ENCODE measurements at places on chromosomes 4 and X. TPM values are rescaled to one million over a fixed set of nuclear protein-coding genes. Genes with fewer than 3 reads are reported as not detected.
A peak's percentile ranks its signal among the peaks of the same experiment; 100 is the strongest.

GRCh38 chr4:3857269-3857926 is 91.2 kb downstream of the ADRA2C start:
- no peak overlapping the region for H3K4me3 ChIP-seq
- DNase-seq = no peak
- no peaks in the 10 kb centered on the region for H3K27me3 ChIP-seq
- no peak overlapping the region for H3K27ac ChIP-seq
- no peaks in the 10 kb centered on the region for H3K4me1 ChIP-seq

The SPARCL1 gene
- 116 TPM for total RNA-seq

DNA sequence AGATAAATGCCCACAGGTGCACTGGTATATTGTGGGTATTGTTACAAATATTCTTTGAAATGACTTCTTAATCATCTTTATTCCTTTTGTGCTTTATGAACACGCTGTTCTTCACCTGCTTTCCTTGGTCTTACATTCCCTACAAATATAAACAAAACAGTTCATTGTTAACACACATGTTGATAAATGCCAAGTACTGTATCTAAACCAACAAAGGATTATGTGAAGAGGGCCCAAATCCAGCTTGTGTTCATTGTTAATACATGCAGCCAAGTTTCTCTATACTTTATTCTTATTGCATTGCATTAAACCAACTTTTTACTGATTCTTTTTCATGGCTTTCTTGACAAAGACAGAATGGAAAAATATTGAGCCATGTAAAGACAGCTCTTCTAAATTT is 42.8 kb downstream of the AREG start:
- no peak for DNase-seq
- no peaks in the 10 kb centered on the region for H3K36me3 ChIP-seq
- H3K27me3 ChIP-seq = no peaks in the 10 kb centered on the region
- H3K4me1 ChIP-seq = no peaks in the 10 kb centered on the region

GRCh38 chrX:38041237-38041636 is 34.9 kb downstream of the SYTL5 start:
- H3K36me3 ChIP-seq = no peaks in the 10 kb centered on the region
- H3K4me3 ChIP-seq = no peak overlapping the region
- no peak for DNase-seq
- no peaks in the 10 kb centered on the region for H3K27me3 ChIP-seq
- no peak overlapping the region for H3K27ac ChIP-seq
- H3K4me1 ChIP-seq = no peaks in the 10 kb centered on the region

The SPANXA2 gene
- not detected for total RNA-seq

DNA sequence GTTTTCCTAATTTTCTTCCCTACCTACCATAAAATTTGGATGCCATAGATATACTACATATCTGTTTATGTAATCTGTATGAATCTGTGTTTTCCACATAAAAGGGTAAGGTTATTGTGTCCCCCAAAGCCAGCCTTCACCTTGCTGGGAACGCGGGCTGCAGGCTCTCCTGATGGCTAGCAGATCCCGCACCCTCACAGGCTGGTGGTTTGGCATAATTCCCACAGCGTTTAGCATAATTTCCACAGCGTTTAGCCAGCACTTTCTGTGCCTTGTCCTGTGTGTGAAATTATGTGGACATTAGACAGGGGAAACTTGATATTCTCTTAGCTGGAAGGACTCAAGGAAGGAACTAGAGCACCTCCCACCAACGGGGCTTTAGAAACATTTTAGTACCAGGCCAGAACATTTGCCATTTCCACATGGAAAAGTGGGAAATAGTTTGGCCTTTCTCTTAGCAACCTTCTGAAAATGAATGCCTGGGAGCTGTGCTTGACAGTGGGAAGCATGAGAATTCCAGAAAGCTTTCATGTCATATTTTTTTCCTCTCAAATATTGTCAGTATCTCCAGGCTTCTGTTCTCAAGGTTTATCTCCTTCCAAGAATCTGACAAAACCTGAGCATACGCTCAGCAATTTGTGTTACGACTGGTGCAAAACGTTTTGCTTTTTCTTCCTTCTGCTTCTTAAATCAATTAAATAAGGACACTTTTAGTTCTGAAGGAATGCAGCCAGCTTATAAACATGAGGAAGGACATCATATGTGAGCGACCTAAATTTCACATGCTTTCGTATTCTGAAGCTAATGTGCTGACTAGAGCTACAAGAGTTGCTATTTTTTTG is 67.9 kb downstream of the STK32B start:
- H3K27me3 ChIP-seq = no peaks in the 10 kb centered on the region
- no peak overlapping the region for H3K4me3 ChIP-seq
- no peak for DNase-seq
- H3K27ac ChIP-seq = no peak overlapping the region

DNA sequence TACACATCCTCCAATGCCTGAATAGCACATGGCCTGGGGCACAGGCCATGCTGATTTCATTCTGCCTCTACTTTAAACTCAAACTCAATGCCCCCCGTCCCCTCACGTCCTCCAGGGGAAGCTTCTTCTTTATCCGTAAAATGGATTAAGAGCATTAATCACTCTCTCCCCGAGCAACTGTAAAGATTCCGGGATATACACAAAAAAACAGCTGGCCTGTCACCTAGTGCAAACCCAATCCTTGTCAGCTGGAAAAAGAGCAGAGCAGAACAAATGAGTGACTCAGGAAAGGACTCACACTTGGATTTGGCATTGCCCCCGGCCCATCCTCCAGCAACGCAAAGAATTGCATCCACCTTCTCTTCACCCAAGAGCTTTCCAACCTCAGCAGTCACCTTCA is 7.8 kb downstream of the QDPR start:
- H3K27me3 ChIP-seq = no peaks in the 10 kb centered on the region
- no peak overlapping the region for H3K27ac ChIP-seq
- H3K4me1 ChIP-seq = no peaks in the 10 kb centered on the region
- DNase-seq = no peak
- peaks cover 52% of the 10 kb centered on the region for H3K36me3 ChIP-seq

DNA sequence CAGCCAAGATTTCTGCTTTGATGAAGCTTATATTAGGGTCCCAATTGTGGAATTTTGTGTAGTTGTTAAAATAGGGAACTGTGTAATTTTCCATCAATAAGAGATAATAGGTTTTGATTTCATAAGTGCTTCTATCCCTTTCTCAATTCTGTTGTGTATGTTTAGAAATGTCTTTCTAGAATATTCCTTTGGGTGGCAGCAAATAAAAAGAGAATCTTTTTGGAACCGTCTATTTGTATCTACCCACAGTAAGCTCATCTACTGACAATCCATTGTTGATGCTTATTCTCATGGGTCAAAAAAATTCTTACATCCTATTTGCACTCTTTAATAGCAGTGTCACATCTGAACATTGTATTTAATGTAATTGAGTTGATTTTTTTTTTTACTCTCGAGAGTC is 61.7 kb downstream of the TMA16 start:
- H3K27ac ChIP-seq = peak overlapping the region; percentile 76
- no peak for DNase-seq
- H3K27me3 ChIP-seq = no peaks in the 10 kb centered on the region
- no peak overlapping the region for H3K4me3 ChIP-seq
- H3K36me3 ChIP-seq = no peaks in the 10 kb centered on the region

DNA sequence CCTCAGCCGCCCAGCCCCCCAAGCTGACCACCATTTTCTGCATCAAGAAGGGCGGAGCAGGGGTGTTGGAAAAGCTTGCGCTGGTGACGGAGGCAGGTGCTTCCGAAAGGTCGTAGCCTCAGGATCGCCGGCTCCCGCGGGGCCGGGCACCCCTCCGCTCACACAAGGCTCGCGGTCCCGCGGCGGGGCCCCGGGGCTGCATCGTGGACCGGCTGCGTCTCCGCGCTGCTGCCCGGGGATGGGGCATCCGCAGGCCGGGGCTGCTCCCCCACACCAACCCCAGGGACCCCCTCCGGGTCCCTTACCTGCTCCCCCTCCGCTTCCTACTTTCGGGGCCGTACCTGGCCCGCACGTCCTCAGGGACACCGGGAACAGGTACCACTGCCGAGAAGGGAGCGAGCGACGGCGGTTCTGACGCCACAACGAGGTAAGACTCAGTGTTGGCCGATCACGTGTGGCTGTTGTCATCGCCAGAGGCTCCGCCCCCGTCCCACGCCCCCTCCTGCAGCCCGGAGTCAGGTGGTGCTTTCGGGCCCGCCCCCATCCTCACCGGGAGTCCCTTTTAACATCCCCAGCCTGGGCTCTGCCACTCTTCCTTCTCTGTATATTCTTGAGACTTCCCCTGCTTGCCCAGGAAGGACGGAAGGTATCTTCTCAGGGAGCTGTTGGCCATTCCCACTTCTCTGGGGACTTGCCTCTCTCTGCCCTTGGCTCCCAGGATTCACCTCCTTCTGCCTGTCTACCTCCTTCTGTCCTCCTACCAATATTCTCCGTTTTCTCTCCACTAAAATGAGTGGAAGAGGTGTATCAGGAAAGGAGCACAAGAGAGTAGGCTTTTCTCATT is at the start of gene BEX2:
BEX2 (minus strand) TSS at position 436 of the 844 bp plus-strand sequence. CDS start 1,014 bp downstream, outside the sequence.
- H3K4me3 ChIP-seq = peak within 1 kb of the TSS; percentile 49
- no peaks in the 10 kb centered on the region for H3K4me1 ChIP-seq
- no peaks in the 10 kb centered on the region for H3K36me3 ChIP-seq
- H3K27me3 ChIP-seq = no peaks in the 10 kb centered on the region
- DNase-seq = peak; percentile 94

DNA sequence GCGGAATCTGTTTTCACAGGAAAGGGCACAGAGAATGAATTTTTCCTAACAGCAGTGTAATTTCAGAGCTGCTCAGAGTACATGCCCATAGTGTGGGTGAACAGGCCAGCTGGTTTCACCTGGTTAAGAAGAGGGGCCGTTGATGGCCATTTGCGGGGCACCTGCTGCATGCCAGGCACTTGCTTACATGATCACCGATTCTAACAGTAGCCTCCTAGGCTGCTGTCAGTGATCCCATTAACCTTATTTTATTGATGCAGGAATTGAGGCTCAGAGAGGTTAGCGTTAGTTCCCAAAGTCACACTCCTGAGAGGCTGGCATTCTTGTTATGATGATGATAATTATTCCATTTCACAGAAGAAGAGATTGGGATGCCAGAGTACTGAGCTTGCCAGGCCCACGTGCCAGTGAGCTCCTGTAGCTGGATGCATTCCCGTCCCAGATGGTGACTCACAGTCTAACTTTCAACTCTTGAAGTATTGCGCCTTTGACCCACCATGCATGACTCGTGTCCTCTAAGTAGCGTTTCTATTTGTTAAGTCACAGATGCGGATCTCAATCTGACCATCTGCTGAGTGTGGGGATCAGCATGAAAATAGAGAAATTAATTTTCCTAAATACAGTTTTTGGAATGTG is 76.5 kb downstream of the PSAPL1 start:
- H3K36me3 ChIP-seq = no peaks in the 10 kb centered on the region
- no peaks in the 10 kb centered on the region for H3K4me1 ChIP-seq
- DNase-seq = no peak
- no peak overlapping the region for H3K4me3 ChIP-seq
- no peaks in the 10 kb centered on the region for H3K27me3 ChIP-seq

- H3K36me3 ChIP-seq = no peaks in the 10 kb centered on the region
- no peak overlapping the region for H3K27ac ChIP-seq
- H3K27me3 ChIP-seq = no peaks in the 10 kb centered on the region
- H3K4me3 ChIP-seq = no peak overlapping the region
- H3K4me1 ChIP-seq = no peaks in the 10 kb centered on the region
Observed at GRCh38 chr4:153393397-153393796, 48.9 kb downstream of the MND1 start.

DNA sequence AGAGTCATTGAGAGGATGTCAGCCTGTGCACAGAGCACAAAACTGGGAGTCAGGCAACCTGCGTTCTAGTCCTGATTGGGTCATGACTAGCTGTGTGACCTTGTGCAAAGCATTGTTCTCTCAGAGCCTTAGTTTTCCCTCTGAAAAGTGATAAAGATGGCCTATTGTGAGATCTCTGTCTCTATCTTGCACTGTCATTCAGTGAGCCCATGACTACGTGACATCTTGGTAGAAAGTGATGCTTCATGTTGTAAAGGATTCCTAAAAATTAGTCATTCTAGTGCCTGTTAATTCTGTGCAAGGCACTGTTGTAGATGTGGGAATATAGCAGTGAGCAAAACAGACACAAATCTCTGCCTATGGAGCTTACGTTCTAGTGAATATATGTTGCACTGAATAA is 2.5 kb downstream of the PGRMC1 start:
- no peaks in the 10 kb centered on the region for H3K27me3 ChIP-seq
- H3K4me3 ChIP-seq = no peak overlapping the region
- no peaks in the 10 kb centered on the region for H3K36me3 ChIP-seq
- DNase-seq = no peak
- H3K4me1 ChIP-seq = no peaks in the 10 kb centered on the region
- H3K27ac ChIP-seq = no peak overlapping the region

GRCh38 chrX:56029188-56029587 is 203.0 kb upstream of the KLF8 start:
- no peak for DNase-seq
- no peak overlapping the region for H3K27ac ChIP-seq
- no peaks in the 10 kb centered on the region for H3K36me3 ChIP-seq
- no peak overlapping the region for H3K4me3 ChIP-seq

The ADAM29 gene
- total RNA-seq = not detected

GRCh38 chrX:79182616-79183015 is 38.1 kb downstream of the GPR174 start:
- H3K4me1 ChIP-seq = no peaks in the 10 kb centered on the region
- H3K36me3 ChIP-seq = no peaks in the 10 kb centered on the region
- no peak for DNase-seq

- DNase-seq = no peak
- no peaks in the 10 kb centered on the region for H3K36me3 ChIP-seq
- H3K27me3 ChIP-seq = no peaks in the 10 kb centered on the region
- H3K4me3 ChIP-seq = no peak overlapping the region
- H3K27ac ChIP-seq = no peak overlapping the region
Observed at GRCh38 chr4:89615051-89615450, 221.9 kb downstream of the SNCA start.
